ENCODE measurements at places on chromosomes 2 and 18.

DNA sequence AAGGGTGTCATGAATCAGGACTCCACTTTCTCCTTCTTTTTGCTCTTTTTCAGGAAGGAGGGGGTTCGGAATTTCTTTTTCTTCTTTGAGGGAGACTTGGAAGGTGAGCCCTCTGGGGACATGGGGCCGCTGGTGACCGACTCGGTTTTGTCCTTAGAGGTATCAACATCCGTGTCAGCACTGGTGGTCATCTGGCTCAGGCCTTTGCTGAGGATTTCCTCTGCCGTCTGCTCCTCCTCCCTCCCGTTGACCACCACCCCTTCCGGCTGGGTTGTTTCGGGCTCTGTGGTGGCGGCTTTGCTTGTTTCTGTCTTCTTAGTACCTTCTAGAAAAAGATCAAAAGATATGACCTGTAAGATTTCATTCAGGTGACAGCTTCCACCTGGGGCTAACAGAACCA lies 104.6 kb downstream of the ADD2 start:
- DNase-seq: no peak

GRCh38 chr2:212882626-212883025 lies 268.8 kb downstream of the IKZF2 start:
- DNase-seq: no peak

- DNase-seq: no peak
Measured at GRCh38 chr2:46174345-46175170, 122.6 kb upstream of the EPAS1 start.

DNA sequence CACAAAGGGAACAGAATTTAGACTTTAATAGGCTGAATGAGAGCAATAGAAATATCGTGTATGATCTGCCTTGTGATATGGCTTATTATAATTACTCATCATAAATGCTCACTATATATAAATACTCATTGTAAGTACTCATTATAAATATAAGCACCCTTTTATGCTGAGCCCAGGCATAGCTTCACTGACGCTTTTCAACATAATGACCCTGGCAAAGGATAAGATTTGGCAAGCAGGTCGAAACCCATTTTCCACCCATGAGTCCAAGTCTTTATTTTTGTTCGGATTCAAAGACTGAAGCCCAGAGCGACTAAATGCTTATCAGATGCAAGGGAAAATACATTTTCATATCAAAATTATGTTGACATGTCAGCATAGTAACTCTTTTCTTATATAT lies 500.4 kb downstream of the SLC4A3 start:
- no peak for DNase-seq
